NCI-H2081 (cell line): ENCODE measurements at places on chromosomes 7 and 10.

DNA sequence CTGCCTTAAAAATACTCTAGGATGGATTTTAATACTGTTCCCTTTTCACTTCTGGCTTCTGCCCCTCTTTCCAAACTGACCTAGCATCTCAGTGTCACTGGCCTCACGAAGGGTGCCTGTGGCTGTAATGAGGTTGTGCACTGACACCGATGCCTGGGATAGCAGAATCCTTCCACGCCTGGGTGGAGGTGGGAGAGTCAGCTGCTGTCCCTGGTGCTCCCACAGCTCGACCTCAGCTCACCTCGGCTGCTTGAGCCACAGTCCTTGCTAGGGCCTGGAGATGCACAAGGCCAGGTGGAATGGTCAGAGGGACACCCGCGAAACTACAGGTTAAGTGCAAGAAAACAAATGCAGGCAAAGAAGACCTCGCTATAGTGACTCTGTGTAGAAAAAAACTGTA lies 123.4 kb upstream of the ACBD5 start:
- DNase-seq = no peak

- DNase-seq = no peak
Observed at GRCh38 chr10:77252380-77253146, 385.0 kb downstream of the KCNMA1 start.

- peak; percentile 10 for DNase-seq
Observed at GRCh38 chr7:45888185-45888992, at the start of gene IGFBP1. IGFBP1 (plus strand) TSS chr7:45888488; CDS start chr7:45888653, 165 bp downstream.

DNA sequence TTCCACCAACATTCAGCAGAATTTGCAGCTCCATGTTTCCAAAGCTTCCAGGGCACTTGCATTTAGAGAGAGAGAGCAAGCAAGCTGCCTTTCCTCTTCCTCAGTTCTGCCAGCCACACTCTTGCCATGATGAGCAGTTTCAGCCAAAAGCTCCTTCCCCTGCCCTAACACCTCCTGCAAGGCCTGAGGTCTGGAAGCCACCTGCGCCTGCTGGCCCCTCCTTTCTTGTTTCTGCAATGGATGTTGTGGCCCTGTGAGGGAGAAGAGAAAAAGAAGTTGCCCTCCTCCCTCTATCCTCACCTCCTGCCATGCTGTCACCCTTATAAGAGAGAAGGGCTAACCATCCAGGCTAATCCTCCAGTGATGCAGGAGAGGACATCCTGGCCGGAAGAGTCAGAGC lies 48.7 kb downstream of the IKZF1 start:
- DNase-seq = no peak

DNA sequence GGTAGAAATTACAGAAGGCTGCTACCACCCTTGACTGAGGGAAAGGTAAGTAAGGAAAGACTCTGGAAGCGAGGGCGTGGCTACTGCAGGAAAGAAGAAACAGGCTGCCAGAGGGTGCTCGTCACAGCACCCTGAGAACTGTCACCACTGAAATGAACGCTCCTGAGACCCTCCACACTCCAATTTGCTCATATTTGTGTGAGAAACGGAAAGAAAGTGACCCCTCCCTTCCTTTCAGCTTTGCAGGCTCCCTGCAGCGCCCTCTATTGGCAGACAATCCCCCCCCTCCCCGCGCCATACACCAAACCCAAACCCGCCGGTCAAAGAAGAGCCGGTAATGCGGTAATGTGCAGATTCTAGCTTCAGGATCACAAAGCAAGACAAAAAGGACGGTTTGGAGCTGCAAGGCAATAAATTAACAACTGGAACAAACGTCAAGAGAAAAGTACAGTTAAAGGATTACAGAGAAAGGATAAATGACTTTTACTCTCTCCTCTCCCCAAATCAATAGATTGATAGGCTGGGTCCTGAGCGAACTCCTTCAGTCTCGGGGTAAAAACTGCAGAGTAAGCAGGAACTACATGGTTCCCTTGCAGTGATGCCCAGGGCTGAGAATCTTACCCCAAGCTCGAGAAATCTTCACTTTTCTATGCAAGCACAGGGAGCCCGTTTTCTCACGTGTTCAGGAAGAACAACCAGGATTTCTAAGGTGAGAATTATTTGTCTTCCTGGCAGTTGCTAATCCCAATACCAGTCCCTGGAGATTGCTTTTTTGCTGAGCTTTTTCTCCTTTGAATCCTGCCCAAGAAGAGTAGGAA lies 47.6 kb downstream of the STEAP1B start:
- no peak for DNase-seq

DNA sequence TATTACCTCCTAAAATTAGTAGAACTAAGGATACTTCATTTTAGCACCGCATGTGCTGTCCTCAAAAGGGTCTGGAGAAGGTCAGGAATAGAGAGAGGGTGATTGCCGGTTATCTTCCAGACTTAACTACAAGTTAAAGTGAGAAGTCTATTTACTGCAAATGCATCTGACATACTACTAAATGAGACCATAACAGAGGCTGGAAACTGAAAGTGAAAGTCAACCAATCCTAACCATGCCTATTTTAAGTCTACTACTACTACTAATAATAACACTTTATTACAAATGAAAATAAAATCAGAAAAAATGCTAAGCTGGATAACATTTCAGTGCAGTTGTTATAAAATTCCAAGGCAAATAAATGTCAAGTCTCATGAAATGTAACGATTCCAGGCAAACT lies 244.7 kb downstream of the KIF20B start:
- no peak for DNase-seq

DNA sequence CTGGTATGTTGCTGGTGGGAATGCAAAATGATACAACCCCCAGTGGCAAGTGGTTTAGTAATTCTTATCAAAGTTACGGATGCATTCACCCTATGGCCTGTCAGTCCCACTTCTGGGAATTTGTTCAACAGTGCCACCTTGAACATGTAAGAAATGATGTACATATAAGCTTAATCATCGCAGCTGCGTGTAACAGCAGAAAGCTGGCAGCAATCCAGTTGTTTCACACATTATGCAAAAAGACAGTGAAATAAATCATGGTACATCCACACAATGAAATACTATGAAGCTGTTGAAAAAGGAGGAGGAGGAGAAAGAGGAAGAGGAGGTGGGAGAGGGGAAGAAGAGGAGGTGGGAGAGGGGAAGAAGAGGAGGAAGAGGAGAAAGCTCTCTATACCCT lies 76.2 kb upstream of the MYL10 start:
- DNase-seq = peak; percentile 40

GRCh38 chr7:55546814-55547213 lies 25.5 kb downstream of the VOPP1 start:
- DNase-seq = peak; percentile 56
